Transverse colon (tissue), 4 donors: ENCODE measurements at places on chromosomes 5 and 9. TPM values are rescaled to one million over a fixed set of nuclear protein-coding genes. Genes with fewer than 3 reads are reported as not detected.

Gene OR13F1
- total RNA-seq: not detected

Gene TLX3
- not detected for total RNA-seq

Gene KIF20A
- not detected for total RNA-seq

Gene IFNA2
- total RNA-seq: not detected

Gene OSMR
- total RNA-seq: 12.5 TPM

GRCh38 chr5:110106750-110107149, 417.0 kb downstream of the MAN2A1 start:
- DNase-seq: no peak

DNA sequence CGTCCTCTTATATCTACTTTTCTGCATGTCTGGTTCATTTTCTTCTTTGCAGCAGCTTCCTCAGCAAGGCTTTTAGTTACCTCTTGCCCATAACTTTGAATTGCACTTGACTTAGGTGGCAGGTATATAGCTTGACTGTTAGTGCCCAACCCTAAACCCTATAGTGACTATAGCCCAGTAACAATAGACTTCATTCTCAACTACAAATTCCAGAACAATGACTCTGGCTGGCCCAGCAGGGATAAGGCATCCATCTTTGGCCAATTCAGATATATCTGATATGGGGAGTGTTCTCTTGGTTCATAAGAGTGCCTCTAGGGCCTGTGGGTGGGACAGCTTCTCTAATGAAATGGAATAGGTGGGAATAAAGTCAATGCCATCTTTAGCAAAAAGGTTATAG, 246.2 kb downstream of the DMRT2 start:
- DNase-seq: no peak

- no peak for DNase-seq
These were observed 38.7 kb upstream of the RAB3C start for GRCh38 chr5:58544195-58544594.

DNA sequence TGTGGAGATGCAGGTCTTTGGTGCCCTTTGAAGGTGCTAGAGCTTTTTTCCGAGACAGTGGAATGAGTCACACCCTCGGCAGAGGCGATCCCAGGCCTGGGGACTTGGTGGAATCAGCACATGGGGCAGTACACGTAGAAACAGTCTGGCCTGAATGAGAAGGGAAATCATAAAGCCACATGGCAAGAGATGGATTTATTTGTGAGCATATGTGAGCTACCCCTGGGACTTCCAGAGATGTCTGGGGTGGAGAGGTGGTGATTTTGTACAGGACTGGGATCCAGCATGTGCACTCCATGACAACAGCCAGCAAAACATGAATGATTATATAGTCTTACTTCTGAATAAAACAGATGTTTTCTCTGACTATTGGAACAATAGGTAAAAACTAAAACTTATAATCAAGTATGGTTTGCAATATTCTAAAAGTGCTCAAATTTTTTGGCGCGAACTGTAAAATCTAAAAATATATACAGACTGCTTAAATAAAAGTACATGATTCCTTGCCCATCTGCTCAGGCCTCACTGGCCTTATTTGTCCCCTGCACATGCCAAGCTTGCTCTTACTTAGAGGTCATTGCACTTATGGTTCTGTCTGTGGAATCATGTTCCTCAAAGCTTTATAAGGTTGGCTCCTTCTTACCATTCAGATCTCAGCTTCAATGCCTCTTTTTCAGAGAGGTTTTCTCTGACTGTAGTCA, 54.7 kb upstream of the SMARCA2 start:
- DNase-seq: no peak

DNA sequence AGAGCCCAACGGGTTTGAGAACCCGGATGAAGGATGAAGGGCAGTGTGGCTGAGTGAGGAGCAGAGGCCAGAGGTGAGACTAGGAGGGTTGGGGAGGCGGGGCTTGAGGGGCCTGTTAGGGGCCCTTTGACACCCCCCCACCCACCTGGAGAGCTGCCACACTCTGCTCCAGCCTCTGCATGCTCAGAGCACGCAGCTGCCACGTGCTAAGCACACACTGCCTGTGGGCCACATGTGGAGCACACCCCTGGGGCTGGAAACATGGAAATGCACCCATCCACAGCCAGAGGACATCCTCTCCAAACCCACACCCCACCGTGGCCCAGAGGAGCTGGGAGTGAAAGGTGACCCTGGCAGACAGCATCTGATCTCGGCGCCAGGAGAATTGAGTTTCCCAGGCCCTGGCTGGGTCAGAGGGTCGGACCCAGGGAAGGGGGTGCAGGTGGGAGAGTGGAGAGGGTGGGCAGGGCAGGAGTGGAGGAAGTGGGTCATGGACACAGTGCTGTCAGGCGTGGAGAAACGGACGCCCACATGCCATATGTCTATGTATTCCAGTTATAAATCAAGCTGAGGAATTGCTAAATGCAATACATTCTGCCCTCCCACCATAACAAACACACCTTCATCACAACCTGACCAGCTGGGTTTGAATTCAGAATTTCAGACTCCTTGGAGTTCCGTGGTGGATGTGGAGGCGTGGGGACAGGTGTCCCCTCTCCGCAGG, 5.9 kb downstream of the DNM1 start:
- DNase-seq: no peak

- DNase-seq: peak; percentile 68
These were observed 680 bp upstream of the RFK start for GRCh38 chr9:76394960-76395252.

DNA sequence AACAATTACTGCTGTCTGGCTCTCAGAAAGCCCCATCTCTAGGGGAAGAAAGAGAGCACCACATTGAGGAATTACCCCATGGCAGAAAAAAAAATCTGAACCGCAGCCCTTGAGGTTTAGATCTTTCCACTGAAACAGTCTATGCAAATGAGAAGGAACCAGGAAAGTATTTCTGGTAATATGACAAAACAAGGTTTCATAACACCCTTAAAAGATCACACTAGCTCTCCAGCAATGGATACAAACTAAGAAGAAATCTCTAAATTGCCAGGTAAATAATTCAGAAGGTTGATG, 427.1 kb downstream of the PRELID2 start:
- DNase-seq: no peak

DNA sequence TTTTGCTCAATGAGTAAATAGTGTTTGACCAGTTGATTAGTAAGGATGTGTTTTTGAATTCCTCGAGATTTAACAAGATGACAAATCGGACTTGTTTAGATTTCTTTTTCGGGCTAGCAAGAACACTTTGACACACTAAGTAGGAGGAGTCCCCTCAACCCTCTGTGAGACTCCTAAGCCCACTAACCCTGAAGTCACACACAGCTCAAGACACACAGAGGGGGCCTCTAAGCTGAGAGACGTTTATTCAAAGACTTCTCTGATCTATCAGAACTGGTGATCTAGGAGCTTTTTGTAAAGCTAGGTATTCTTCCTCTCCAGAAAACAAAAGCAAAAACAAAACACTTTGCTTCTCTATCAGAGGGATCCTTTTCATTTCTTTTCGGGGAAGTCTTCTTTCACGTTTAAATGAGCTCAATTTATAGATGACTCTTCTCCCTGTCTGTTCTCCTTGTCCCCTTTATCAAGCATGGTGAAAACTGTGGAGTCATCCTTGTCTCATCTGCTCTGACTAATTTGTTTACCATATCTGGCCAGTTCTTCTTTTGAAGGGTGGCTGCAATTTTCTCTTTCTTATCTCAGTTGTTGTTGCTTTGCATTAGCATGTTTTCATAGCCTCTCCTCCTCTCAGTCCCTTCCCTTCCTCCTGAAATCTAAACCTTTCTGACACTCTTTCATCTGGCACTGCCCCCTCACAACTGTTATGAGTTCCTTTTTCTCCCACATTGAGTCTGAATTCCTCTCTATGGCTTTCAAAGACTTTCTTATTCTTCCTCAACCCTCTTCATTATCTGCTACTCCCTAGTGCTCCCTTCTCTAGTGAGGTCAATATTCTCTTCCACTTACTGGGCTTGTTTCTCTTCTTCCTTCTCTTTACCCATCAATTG, 68.5 kb upstream of the RAI14 start:
- no peak for DNase-seq

- peak; percentile 27 for DNase-seq
These were observed 389.1 kb downstream of the ENC1 start for GRCh38 chr5:74251141-74252035.

DNA sequence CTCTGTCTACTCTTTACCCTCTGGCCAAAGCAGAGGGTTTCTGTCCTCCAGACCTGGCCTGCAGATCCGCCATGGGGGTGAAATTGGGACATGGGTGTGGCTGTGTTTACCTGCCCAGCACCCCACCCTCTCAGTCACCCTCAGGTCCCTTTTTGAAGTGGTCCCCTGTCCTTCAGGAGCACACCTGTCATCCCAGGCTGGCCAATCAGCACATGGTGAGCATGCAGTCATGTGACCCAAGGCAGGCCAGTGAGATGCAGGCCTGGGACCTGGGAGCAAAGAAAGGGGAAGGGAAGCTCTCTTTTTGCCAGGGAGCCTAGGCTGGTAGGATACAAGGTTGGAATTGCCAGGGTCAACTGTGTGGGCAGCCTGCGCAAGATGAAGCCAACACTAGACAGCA, 28.3 kb upstream of the IER5L start:
- no peak for DNase-seq

DNA sequence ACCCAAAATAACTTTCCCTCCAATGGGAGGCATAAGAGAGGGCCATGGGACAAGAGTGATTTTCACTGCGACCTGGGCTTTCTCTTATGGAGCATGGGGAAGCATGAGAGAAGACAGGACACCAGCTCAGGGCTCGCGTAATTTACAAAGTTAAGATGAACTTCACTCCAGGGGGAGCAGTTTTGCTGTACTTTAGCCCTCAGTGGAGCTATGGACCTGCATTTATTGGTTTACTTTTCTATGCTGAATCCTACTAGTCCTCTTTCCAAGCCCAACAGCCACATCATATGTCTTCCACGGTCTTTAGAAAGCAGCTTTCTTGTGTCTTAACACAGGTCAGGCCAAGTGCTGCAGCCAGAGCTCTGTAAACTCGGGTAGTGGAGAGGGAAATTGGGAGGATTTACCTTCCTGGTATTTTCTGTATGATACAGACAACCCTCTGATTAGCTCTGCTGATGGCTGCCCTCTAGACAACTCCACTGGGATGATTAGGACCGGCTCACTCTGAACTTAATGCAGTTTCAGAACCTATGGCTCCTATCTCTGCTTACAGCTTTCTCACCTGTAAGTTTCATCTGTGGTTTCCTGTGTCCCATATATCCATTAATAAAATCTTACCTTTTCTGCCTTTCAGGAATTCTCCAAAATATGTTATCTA, 581.0 kb upstream of the RORB start:
- no peak for DNase-seq

DNA sequence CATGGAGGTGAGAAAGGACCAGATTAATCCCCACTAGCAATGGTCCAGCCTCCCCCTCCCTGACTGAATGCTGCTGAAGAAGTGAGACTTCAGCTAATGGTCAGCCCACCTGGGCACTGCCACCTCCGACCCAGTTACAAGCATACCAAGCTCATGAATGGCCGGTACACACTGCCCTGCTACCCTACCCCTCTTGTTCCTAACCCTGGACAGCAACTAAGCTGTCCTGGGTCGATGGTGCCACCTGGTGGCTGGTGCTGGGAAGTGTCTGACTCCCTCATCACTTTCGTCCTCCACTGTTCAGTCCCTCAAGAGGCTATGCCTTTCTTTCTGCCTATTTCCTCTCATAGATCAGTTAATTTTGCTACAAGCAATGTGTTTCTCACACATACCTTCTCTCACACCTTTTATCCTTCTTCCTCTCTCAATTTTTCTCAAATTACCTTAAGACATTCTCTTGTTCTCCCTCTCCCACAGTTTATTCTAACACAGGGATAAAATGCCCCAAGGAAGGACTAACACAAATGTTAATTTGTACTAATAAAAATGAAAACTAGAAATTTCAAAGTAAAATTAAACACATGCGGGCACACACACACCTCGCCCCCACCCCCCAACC, 42.4 kb downstream of the PAX5 start:
- DNase-seq: no peak
